ENCODE measurements at places on chromosomes 6 and 20.

- peak; percentile 13 for DNase-seq
Observed at GRCh38 chr20:8964959-8965562, 103.8 kb upstream of the PLCB4 start.

DNA sequence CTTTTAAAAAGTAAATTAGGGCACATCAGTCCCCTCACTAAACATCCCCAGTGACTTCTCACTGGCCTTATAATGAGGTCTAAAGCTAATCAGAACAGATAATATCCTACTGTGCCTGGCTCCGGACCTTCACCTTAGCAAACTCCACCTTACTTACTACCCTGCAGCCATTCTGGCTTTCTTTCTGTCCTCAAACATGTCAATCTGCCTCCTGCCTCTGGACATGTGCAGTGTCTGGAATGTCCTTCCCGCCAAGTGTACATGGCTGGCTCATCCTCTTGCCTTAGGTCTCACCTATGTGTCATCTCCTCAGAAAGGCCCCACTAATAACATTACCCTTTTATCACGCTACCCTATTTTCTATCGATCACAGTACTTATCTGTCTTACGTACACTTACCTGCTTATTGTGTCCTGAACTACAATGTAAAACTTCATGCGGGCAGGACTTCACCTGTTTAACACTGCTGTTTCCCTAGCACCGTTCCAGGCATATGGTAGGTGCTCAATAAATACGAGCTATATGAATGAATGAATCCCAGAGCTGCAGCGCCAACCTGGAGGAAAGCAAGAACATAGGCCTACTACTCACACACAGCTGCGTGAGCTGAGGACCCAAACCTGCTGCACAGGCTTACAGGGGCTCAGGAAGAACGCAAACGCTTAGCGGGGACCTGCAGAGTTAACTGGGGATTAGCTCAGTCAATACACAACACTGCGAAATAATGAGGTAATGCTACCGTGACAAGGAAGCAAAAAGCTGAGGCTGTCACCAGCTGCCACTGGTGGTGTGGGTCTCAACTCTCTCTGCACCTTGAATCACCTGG lies 991 bp downstream of the UQCC2 start:
- DNase-seq = no peak

DNA sequence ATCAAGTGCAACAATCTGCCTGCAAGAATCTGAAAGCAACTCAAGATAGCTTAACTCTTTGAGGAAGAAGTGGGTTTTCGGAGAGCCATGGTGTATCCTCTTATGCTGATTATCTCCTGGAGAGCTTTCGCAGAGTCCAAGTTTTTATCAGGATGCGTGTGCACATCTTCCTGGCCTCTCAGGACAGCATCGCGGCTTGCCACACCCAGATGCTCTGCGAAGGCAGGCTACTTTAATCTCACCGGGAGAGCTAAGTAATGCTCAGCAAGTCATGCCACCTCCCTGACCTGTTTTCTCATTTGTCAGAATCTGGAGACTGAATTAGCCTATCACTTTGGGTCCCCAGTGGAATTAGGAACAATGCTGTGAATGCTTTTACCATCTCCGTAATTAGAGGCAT lies 52.9 kb downstream of the TTI1 start:
- DNase-seq = no peak

DNA sequence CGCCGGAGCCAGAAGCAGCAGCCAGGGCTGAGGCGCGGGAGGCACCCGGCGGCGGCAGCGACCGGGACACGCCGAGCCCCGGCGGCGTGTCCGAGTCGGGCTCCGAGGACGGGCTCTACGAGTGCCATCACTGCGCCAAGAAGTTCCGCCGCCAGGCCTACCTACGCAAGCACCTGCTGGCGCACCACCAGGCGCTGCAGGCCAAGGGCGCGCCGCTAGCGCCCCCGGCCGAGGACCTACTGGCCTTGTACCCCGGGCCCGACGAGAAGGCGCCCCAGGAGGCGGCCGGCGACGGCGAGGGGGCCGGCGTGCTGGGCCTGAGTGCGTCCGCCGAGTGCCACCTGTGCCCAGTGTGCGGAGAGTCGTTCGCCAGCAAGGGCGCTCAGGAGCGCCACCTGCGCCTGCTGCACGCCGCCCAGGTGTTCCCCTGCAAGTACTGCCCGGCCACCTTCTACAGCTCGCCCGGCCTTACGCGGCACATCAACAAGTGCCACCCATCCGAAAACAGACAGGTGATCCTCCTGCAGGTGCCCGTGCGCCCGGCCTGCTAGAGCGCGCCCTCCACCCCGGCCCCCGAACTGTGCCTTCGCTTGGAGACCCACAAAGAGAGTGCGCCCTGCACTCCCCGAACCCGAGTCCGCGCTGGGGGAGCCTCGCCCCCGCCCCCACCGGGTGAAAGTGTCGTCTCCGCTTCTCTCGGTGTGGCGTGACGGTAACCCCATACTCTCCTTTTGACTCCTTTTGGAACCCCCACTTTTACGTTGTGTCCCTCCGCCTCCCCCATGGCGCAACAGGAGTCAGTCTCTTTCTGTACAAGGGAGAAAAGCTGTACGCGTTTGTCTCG lies 1.6 kb downstream of the INSM1 start:
- peak; percentile 55 for DNase-seq

DNA sequence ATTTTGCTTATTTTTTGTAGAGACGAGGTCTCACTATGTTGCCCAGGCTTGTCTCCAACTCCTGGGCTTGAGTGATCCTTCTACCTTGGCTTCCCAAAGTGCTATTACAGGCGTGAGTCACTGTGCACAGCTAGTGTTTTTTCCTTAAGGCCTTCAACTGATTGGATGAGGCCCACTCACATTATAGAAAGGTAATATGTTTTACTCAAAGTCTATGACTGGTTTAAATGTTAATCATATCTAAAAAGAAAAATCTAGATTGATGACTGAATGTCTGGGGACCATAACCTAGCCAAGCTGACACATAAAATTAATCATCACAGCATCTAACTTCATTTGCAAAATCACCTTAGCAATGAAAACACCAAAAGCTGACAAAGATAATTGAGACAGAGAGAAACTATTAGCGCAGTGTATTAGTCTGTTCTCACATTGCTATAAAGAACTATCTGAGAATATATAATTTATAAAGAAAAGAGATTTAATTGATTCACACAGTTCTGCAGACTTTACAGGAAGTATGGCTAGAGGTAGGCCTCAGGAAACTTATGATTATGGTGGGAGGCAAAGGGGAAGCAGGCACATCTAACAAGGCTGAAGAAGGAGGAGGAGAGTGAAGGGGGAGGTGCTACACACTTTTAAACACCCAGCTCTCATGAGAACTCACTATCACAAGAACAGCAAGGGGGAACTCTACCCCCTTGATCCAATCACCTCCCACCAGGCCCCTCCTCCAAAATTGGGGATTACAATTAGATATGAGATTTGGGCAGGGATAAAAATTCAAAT lies 66.8 kb upstream of the ARHGAP18 start:
- DNase-seq = peak; percentile 16

- no peak for DNase-seq
Observed at GRCh38 chr6:34836008-34836407, 44.1 kb downstream of the BLTP3A start.

DNA sequence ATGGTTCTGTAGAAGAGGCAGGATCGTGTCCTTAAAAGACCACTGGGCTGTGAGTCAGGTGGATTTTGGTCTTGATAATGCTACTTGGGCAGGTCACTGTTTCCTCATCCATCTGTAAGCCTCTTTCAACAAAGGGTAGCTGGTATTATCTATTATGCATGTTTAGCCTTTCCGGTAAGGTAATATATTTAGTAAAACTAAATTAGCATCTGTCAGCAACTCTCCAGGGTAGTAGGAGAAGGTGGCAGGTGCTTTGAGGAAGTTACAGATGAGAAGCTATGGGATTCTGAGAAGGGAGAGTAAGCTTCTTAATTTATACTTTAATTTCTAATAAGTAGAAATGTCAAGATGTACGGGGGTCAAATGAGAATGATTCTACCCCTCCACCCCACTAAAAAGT lies 86.9 kb upstream of the TGM3 start:
- DNase-seq = no peak

GRCh38 chr6:9248133-9248532 lies 812.8 kb upstream of the SLC35B3 start:
- peak; percentile 50 for DNase-seq
